ENCODE measurements at places on chromosomes 11 and 22.

DNA sequence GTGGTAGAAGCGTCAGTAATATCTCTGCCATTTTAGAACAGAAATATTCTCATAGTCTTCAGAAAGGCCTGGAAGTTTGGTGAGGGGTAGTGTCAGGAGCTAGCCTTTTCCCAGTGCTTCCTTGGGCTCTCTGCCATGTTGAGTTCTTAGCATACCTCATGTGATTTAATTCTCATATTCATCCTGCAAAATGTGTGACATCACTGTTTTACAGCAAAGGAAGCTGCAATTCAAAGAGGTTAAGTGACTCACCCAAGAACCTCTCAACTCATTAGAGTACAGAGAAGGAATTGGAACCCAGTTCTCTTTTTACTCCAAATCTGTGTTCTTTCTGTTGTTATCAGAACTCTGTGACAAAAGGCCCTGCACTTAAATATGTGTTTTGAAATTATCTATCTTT is 72.1 kb downstream of the RNF169 start:
- peak; percentile 77 for DNase-seq

DNA sequence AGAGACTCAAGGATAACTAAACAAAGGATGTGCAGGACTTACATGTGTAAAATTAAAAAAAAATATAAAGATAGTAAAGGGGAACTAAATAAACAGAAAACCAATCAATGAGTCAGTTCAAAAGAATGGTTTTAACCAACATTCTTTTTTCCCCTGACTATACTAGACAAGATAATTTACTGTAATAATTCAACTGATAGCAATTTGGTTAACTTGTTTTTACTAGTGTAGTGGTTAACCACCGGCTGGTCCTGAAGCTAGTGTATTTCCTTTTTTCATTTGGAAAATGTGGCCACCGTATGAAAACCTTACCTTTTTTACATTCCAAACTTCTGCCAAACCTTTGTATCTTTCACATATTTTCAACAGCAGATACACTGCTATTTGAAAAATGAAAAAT is 123.1 kb downstream of the ARHGAP42 start:
- DNase-seq: peak; percentile 64

DNA sequence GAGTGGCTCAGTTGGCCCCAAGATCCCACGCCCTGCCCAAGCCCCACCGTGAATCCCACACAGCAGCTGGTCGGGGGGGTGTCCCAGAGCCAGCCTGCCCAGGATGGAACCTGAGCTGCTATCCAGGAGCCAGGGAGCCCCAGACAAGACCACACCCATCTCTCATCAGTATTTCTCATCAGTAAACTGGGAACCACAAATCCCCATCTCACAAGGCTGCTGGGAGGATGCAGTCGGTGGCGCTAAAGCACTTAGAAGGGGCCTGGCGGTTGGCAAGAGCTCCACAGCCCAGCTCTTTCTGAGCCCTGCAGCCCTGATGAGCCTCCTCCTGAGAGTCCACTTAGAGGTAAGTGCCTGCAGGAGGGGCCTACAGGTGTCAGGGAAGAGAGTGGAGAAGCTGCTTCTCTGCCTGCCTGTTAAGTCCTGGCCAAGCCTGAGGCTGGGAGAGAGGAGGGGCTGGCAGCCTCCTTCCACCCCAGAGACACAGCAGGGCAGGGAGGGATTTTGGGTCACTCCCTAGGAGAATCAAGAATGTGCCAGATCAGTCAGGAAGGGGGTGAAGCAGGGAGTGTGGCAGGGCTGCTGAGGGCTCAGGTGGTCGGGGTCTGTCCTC is 6.1 kb downstream of the FADS3 start:
- no peak for DNase-seq

- DNase-seq: no peak
These were observed 227.8 kb downstream of the ETS1 start for GRCh38 chr11:128359515-128359914.

DNA sequence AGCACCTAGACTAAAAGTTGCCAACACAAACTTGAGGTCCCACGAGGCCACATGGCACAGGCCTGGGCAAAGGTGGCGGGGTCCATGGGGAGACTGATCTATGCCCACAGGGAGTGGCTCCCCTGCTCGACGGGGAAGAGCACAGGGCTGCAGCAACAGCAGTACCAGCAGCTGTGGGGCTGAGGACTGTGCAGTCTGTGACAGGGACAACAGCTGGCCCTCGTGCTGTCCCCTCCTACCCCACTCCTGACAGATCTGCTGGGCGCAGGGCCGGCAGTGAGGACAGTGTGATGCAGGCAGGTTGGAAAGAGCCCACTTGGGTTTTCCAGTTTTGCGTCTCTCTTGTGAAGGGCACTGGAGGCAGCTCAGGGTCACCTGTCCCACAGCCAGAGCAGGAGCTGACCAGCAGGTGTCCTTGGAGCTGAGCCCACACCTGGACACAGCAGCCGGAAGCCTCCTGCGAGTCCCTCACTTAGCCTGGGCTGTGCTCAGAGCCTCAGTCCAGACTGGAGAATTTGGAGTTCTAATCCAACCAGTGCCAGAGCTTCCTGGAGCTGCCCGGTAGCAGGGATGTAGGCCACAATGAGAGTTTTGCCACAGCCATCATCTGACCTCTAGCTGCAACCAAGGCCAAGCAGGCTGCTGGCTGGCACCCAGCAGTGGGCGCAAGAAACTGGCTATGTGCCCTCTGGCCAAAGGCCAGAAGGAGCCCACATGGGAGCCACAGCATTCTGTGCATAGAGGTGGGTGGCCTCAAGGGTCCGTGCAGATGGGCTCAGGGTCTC is 3.6 kb upstream of the GAS2L1 start:
- DNase-seq: no peak

GRCh38 chr22:42327462-42328129 is 57.1 kb upstream of the TCF20 start:
- no peak for DNase-seq

- peak; percentile 88 for DNase-seq
These were observed 48.0 kb upstream of the CADM1 start for GRCh38 chr11:115552151-115552772.

- DNase-seq: no peak
These were observed 1.4 kb downstream of the OTOG start for GRCh38 chr11:17548444-17548843.

DNA sequence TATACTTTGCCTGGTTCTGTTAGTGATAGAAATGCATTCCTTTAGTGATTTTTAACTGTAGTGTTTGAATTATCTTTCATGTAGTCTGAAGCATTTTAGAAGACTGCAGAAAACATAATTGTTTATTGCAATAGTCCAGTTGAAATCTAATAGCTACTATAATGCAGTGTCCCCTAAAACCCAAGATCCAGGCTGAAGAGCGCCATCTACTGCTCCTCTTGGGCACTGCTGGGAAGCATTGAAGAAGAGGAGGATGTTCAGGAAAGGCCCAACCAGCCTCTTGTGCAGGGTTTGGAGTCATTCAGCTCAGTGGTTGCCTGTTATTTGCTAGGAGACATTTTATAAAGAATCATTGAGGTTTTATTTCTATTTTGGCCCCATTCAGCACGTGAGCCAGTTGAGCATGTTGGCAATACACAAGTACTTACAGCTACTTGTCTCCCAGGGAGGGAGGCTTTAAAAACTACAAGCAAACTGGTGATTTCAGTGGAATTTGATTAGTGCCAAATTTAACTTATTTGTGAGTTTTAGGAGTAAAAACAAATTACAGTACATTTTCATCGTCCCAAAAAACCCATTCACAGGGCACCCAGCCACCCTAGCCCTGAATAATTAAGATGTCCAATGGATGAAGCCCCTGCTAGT is 74.9 kb upstream of the HORMAD2 start:
- DNase-seq: peak; percentile 74

DNA sequence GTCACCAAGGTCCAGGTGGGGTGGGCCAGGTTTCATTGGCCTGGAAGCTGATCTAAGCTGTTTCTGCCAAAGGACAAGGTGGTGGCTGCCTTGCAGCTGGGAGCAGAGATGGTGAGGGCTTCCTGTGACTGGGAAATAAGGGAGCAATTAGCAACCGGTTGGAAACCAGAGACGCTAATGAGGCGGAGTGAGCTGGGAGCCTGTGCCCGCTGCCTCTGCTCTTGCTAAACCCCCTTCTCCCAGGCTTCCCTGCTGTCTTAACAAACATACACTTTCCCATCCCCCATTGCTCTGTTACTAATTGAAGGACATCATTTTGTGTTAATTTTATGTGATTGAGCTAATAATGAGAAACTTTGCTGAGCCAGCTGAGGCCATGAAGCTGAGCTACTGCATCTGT is 121.8 kb downstream of the INSC start:
- DNase-seq: no peak

- peak; percentile 92 for DNase-seq
These were observed 42.2 kb upstream of the INCENP start for GRCh38 chr11:62081378-62082291.

DNA sequence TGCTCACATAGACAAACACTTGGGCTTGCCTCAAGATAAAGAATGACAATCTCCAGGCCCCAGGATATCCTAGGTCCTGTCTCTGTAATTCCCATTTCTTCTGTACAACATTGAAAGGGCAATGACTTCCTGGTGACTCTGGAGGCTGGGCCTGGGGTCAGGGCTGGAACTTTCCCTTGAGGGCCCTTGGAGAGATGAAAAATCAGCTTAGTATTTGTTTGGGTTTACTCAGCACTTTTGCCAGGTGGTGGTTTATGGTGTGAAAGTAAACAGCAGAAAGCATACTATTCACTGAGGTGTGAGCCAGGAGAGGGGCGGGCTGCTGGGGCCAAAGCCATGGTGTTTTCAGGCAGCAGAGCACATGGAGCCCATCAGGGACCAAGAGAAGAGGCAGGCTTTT is 214.7 kb upstream of the NARS2 start:
- DNase-seq: no peak

GRCh38 chr11:33690290-33691065 is 10.1 kb downstream of the C11orf91 start:
- DNase-seq: peak; percentile 100

DNA sequence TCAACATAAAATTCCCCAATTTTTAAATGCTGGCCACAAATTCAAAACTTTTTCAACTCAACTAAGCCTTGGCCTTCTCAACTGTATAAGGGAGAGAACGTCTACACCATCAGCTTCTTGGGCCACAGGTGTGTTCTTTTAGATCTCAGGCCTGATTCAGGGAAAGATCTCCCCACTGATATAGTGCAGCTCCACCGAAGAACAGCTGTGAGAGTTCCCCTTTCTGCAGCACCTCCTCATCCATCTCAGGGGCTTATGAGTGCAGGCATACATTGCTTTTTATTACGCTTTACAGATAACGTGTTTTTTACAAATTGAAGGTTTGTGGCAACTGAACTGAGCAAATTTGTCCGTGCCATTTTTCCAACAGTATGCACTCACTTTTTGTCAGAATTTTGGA is 8.0 kb upstream of the CD82 start:
- DNase-seq: no peak
